ENCODE measurements at places on chromosomes 2 and 18. TPM values are rescaled to one million over a fixed set of nuclear protein-coding genes. Genes with fewer than 3 reads are reported as not detected.

Gene ELOA2
- polyA plus RNA-seq, result not detected

Gene SH3RF3
- 3.9 TPM for polyA plus RNA-seq

Gene TM4SF20
- not detected for polyA plus RNA-seq

Gene IWS1
- polyA plus RNA-seq, result 14.7 TPM

- DNase-seq, result no peak
Observed at GRCh38 chr2:65361623-65362022, 70.8 kb downstream of the SPRED2 start.

GRCh38 chr2:128362889-128363228 lies 44.2 kb upstream of the HS6ST1 start:
- no peak for DNase-seq

GRCh38 chr2:1033069-1033468 lies 82.4 kb downstream of the SNTG2 start:
- DNase-seq, result no peak

DNA sequence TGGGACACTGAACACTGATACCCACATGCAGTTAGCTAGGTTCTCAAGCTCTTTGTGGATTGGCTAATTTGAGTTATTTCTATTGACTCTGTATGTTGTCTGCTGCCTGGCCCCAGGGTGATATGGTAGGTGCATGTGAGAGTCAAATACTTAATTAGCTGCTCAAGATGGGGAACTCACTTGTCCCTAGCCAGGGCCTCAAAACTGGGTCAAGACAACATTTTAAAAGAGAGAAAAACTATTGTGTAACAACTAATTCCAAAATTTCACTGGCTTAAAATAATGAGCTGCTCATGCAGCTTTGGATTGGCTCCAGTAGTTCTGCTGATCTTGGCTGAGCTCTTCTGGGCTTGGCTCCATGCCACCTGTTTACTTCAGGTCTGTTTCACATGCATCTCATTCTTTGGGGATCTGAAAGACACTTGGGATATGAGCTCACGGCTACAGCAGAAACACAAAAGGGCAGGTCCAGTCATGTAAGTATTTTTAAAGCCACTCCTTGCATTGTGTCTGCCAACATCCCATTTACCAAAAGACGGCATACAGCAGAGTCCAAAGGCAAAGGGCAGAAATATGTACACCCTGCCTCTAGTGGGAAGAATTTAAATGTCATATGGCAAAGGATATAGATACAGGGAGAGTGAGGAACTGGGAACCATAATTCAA lies 716.8 kb downstream of the SUCLG1 start:
- peak; percentile 10 for DNase-seq

GRCh38 chr18:44467718-44468117 lies 213.0 kb upstream of the SETBP1 start:
- DNase-seq, result no peak

- no peak for DNase-seq
Observed at GRCh38 chr2:190618030-190618429, 30.9 kb upstream of the NAB1 start.

DNA sequence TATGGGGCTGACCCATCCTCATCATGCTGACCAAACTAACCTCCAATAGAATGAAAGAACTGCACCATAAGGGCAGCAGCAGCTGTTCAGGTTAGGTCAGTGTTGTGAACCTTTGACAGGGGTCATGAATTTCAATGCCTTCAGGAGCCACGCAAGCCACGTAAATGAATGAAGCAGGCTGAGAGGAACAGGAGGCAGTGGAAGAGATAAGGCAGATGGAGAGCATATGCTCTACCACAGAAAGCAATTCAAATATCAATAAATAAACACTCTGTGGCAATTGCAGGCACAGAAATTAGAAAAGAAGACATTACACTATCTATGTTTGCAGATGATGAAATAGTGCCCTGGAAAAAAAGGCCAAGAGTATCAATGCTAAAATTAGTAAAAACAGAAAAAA lies 56.3 kb downstream of the SCG2 start:
- DNase-seq, result no peak

- DNase-seq, result no peak
Observed at GRCh38 chr18:5619376-5619775, 75.6 kb upstream of the EPB41L3 start.

All from endothelial cell of umbilical vein (primary cell).